ENCODE measurements at places on chromosomes 7 and 10. TPM values are rescaled to one million over a fixed set of nuclear protein-coding genes. Genes with fewer than 3 reads are reported as not detected.

GJD4 gene
- total RNA-seq = not detected

HOXA9 gene
- not detected for total RNA-seq

ZNF736 gene
- total RNA-seq = 3.8 TPM

SPDYE9 gene
- total RNA-seq = not detected

CTNNA3 gene
- 129 TPM for total RNA-seq

FAM131B gene
- total RNA-seq = 0.59 TPM

DNAJB6 gene
- 191 TPM for total RNA-seq

NUDT13 gene
- total RNA-seq = 4.1 TPM

UPK3BL1 gene
- 12.2 TPM for total RNA-seq

WEE2 gene
- not detected for total RNA-seq

CYP2C19 gene
- total RNA-seq = 0.11 TPM

ANKRD61 gene
- not detected for total RNA-seq

EVX1 gene
- total RNA-seq = not detected

GRCh38 chr10:78869508-78870454 is 199.0 kb upstream of the ZMIZ1 start:
- no peak for DNase-seq

DNA sequence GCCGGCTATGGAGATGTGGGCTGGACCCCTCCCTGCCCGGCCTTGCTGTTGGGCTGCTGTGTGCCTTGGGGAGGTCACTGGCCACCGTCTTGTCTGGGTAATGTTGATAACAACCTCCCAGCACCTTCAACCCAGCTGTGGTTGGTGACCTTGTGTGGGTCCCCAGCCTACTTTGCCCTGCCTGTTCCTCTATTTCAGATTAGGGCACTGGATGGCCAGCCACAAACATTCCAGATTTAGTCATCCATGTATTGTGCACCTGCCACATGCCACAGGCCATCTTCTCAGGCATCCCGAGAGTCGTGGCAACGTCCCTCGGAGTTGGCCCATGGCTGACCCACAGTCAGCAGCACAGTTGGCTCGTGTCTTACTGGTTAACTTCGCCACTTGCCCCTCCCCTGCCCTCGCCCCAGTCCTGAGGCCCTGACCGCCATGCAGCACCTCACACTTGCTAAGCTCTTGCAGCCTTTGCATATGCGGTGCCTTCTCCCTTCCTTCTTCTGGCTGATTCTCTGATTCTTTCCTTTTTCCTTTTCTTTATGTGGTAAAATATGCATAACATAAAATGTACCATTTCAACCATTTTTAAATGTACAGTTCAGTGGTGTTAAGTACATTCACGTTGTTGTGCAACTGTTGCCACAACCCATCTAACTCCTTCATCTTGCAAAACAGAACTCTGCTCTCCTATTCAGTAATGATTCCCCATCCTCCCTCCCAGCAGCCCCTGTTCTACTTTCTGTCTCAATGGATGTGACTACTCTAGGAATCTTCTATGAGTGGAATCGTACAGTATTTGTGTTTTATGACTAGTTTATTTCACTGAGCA is 60.6 kb downstream of the PRF1 start:
- DNase-seq = peak; percentile 29

- no peak for DNase-seq
Measured at GRCh38 chr7:158966780-158967390, 110.5 kb downstream of the DYNC2I1 start.

DNA sequence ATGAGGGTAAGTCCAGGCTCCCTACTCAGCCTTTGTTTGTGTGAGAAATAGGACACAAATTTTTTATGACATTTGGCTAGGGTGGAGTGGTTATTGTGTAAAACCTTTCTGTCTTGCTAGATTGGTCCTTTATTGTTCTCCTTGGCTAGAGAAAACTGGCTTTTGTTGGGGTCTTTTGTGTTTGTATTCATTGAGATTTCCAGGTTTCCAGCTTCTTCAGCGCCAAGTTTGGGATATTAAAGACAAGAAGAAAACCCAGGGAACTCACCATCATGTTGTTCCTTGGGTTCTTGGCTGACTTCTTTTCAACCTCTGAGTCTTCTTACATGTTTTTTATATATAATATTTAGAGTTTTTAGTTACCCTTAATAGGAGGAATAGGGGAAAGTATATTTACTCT is 310.0 kb downstream of the HPSE2 start:
- no peak for DNase-seq

GRCh38 chr7:87628780-87629569 is 777 bp downstream of the RUNDC3B start:
- no peak for DNase-seq

DNA sequence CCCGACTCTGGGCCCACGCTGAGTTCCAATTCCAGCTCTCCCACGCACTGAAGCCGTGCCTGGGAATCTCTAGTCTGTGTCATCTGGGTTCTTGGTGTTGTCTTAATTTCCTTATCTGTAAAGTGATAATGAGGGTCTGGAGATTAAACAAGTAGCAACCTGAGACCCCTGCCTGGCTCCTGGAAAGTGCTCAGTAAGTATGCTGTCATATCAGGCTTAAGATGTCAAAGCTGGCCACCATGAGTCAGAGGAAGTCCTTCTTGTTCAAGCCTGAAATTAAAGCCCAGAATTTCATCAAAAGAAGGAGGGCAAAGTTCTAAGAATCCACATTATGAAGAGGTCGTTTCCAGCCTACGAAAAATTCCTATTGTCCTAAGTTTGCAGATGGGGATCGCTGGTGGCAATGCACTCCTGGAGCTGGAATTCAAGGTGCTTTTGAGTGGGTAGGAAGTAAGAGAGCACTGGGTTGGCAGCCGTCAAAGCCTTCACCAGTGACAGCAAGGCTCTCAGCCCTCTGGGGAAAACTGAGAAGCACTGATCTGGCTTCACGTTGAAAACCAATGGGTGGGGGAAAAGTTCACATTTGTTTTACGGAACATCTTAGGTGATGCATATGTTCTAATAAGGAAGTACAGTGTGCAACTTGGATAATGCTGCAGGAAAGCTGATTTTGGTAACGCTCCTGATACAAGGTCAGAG is 50.3 kb upstream of the NCAPG2 start:
- DNase-seq = no peak

GRCh38 chr7:78777829-78778228 is 675.6 kb downstream of the MAGI2 start:
- no peak for DNase-seq

DNA sequence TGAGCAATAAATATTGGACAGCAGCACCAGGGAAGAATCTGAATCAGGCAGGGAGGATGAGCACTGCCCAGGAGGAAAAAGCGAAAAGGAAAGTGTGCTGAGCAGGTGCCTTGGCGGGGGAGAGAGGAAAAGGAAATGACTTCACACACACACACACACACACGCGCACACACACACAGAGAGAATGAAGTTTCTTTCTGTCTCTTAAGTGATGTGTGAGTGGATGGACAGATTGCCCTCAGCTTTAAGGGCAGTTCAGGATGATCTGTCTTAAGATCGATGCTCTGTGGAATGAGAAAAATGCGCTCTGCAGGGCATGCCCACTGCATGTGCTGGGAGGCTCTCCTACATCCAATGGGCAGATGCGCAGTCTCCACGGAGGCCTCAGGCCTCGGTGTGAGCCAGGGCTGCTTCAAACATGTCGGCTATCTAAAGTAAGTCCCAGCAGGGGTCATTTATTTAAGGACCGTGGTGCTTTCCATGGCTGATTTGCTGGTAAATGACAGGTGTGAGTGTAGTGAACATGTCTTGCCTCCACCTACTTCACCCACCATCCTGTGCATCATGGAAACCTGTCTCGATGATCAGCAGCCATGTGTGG is 2.5 kb upstream of the ACBD5 start:
- DNase-seq = peak; percentile 58

- no peak for DNase-seq
Measured at GRCh38 chr10:122490786-122491680, 29.7 kb downstream of the HTRA1 start.

GRCh38 chr7:79216236-79216635 is 237.2 kb downstream of the MAGI2 start:
- DNase-seq = no peak

DNA sequence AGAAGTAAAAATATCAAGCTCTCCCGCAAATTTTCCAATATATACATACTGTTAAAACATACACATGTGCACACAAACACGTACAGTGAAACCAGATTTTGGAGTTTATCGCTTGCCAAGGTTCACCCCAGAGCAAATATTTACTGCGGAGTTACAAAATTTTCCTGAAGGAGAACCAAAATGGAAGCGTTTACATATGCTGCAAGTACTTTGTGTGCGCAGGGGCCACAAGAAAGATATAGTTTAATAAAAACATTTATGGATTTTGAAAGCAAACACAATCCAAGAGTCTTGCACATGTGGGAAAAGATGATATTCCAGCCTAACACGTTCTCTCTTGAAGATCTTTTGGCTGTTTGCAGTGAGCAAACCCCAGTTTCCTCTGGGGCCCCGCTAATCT is 301.3 kb upstream of the NFE2L3 start:
- no peak for DNase-seq

GRCh38 chr10:97332591-97333350 is 1.8 kb downstream of the FRAT2 start:
- no peak for DNase-seq

GRCh38 chr10:27701938-27702537 is 43.6 kb downstream of the MKX start:
- no peak for DNase-seq

DNA sequence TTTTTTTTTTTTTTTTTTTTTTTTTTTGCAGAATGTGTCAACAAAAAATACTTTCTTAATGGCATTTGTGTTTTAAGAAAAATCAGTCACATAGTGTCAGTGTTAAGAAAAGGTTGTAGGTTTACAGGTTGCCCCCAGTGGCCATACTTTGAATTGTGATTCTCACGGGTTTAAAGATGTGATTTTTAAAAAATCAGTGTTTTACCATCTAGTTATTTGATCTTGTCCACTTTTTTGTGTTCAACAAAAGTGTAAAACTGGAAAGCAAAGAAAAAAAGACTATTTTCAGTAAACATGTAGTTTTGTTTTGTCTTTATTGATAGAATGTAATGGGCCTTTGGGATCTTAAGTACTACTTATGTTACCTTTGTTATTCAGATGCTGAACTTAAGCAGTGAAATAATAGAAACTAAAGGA is 25.7 kb downstream of the SUV39H2 start:
- DNase-seq = no peak

- DNase-seq = no peak
Measured at GRCh38 chr7:55124989-55125875, 106.4 kb downstream of the EGFR start.
